ENCODE measurements at places on chromosomes 16 and 17.
A peak's percentile ranks its signal among the peaks of the same experiment; 100 is the strongest.

DNA sequence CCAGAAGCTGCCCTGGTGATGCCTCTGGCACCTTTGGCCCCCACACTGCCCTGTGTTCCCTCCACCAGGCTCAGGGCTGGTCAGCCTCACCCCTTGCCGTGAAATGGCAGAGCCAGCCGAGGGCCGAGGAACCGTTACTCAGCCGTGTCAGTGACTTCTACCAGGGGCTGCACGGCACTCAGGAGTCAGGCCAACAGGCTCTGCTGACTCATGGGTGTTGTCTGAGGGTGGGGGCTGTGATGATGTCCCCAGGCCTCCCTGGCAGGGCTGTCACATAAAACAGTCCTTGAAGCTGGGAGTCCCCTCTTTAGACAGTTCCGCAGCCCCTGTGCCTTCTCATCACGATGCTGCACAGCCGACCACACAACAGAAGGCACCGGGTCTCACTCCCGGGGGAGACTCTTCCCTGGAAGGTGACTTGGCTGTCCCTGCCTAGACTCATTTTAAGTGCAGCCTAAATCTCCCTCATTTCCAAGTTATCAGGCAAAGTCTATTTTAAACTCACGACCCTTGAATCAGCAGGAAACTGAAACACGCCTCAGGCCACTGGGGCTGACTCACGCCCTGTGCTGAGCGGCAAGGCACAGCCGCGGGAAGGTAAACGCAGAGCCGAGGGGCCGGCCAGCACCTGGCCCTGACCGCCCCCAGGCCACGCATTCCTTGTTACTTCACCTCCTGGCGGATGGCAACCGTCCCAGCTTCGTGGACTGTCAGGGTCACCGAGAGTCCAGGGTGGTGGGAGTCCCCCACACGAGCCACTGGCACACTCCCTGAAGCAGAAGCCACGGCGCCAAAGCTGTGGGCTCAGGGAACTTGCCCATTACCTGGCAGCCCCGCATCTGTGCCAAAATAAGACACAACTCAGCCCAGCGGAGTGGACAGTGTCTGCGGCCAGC is 102.6 kb downstream of the ZNF778 start:
- DNase-seq, result peak; percentile 62

- no peak for DNase-seq
These were observed 17.4 kb downstream of the DRC7 start for GRCh38 chr16:57711993-57712392.

DNA sequence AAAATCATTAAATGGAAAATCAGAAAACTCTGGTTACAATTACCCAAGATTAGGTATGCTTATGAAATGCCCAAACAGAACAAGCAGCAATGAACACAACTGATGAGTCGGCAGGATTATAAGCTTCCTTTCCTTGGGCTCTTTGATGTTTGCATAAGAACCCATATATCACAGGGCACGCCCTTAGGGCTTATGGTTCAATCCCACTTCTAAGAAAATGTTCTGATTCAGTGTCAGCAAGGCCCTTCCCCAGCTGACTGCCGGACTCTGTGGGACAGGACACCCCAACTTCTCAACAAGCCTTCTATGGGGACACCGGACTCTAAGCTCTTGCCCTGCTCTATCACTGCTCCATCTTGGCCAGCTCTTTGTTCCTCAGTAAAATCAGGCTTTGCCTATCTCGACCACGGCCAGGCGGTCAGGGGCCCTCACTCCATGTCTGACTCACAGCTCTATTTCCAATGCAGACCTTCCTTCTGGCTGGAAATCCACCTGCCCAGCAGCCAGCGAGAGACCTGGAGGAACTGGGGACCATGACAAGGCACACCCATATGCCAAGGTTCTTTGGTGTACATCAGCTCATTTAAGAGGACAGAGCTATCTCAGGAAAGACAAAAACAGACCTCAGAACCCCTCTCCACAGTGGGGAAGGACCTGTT is 26.8 kb downstream of the LITAFD start:
- no peak for DNase-seq

GRCh38 chr17:45332505-45332904 is 15.7 kb upstream of the MAP3K14 start:
- no peak for DNase-seq

- no peak for DNase-seq
These were observed 7.8 kb downstream of the MYO15B start for GRCh38 chr17:75595284-75595919.

DNA sequence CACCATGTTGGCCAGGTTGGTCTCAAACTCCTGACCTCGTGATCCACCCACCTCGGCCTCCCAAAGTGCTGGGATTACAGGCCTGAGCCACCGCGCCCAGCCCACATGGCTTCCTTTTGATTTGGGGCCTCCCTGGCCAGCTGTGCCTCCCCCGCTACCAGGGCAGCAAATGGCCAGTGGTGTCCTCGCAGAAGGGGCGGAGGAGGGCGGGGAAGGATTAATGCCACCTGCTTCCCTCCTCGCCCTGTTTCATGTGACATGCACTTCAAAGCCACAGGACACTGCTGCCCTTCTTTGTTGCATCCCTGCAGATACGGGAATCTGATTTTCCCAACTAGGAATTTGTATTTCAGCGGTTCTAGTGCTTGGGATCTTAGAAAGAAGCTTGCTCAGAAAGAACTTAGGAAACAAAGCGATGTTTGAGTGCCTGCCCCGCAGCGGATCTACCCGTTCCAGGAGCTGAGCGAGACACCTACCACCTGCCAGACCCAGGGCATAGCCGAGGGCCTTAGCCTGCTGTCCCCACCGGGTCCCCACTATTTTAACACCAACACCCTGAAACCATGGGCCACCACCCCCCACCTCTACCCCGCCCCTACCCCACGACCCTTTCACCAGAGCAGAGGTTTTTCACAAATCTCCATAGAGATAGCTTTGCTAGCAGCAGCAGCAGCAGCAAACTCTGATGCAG is 37.7 kb upstream of the CCDC182 start:
- DNase-seq, result no peak

DNA sequence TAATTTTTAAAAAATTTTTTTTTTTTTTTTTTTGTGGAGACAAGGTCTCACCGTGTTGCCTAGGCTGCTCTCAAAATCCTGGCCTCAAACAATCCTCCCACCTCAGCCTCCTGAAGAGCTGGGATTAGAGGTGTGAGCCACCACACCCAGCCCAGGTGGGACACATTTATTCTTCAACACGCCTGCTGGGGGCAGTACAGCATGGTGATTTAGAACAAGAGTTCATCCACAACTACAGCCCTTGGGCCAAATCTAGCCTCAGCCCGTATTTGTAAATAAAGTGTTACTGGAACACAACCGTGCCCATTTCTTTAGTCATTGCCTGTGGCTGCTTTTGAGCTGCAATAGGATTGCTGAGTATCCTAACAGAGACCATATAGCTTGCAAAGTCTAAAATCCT is 92.8 kb downstream of the KATNIP start:
- no peak for DNase-seq

GRCh38 chr16:55500530-55501011 is 8.3 kb upstream of the LPCAT2 start:
- peak; percentile 60 for DNase-seq

DNA sequence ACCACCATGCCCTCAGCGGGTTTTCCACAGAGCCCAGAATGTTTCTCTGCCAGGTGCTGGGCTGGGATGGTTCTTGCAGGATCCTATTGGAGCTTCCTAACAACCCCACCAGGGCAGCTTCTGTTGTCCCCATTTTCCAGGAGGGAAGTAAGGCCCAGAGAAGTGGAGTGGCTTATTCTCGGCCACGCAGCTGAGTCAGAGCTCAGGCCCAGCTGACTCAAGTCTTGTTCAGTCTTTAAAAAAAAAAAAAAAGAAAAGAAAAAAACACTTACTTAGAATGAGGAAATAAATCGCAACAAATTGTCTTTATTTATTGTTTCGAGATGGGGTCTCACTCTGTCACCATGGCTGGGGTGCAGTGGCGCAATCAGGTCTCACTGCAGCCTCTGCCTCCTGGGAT is 413.0 kb downstream of the CPPED1 start:
- DNase-seq, result peak; percentile 27

DNA sequence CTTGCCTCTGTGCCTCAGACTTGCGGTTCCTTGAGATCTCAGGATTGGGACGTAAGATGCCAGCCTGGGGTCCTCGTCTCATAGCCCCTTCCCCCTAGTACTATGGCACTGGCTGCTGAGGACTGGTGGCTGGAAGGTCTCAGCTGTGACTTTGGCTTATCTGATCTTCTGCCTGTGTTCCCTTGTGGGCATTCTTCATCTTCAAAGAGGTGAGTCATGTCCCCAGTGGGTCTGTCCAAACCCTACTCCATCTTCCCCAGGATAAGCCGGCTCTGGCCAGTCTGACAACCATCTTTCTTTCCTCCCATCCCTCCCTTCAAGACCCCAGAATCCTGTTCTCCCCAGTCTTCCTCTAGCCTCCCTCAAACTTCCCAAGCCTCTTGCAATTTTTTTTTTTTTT is 3.6 kb downstream of the CD19 start:
- no peak for DNase-seq

GRCh38 chr16:84818989-84819643 is 669 bp upstream of the CRISPLD2 start:
- no peak for DNase-seq

DNA sequence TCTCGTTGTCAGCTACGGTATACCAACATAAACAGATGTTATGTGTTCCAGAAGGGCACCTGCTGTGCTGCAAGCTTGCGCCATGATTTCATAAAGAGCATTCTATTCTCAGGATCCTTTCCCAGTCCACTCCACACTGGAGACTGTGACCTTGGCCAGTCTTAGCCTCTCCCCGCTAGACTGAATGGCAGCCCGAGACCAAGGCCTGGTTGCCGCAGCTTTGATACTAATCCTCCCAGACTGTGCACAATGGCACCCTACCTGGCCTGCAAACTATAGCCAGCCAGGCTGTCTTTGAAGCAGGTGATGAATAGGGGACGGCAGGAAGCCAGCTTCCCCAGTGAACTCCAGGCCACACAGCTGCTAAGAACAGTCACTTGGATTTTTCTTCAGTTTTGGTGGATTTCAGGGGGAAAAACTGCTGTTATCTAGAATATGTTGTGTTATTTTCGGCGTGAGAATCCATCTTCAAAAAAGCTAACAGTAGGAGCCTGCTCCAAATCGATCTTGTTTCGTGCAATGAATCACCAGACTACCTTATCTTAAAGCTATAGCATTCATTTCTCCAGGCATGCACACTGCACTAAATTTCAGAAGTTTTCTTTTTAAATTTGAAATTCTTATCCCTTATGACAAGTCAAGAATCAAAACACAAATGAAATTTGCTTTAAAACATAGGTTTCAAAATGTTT is 289.0 kb downstream of the CEP112 start:
- no peak for DNase-seq

DNA sequence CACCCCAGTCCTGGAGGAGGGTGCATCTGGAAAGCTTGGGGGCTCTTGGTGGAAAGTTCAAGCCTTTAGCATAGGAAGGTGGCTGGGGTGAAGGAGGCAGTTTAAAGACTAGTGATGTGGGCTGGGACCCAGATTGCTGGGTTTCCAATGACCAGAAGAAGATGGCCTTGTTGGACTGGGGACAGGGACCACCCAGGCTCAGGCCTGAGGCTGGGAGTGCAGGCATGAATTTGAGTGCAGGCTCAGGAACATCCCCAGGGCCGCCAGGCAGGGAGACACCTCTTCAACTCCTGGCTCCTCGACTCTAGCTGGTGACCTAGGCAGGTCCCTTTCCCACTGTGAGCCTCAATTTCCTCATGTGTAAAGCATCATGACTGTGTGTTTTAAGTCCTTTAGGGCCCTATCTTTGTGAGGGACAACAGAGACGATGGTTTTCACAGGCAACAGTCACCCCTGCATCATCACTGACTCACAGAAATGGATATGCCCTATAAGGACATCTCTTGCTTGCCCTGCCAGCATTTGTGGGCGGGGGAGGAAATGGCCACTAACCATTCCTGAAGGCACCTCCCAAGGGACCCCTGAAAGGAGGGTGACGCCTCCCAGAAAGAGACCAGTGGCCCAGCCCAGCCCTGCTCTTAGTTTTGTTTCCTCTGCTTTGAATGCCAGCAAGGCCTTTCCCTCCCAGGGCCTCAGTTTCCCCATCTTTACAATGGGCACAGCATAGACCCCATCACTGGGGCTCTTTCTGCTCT is 11.1 kb downstream of the NLRC5 start:
- DNase-seq, result peak; percentile 93

DNA sequence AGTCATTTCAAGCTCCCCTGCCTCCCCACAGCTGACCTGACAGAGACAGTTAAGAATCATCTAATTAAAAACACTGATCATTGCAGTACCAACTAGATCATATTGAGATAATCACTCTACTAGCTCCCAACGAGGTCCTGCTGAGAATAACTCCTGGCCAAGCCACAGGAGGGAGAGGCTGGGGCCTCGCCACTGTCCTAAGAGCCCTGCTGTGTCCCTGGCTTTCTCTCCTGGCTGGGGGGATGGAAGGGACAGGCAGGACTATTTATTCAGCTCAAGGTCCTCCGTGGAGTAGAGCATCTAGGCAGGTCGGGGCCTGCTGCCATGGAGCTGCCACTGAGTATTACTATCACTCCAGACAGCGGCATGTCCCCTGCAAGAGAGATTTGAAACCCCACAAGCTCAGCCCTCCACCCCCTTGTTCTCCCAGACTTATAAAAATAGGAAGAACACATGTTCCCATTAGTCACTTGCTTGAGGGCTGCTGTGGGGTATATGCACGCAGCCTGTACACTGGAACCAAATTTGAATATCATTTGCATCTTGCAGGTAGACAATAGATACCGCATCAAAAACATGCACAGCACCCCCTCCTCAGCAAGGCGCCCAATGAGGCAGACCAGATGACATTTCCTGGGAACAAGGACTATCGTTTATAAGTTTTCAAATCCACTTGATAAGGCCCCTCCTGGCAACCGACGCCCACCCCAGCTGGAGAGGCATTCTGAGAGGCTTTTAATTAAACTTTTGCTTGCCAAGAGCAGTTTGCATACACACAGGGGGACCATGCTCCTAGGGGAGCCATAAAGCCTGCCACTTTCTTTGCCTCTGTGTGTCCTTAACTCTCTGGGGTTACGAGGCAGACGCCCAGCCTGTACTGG is 385.2 kb upstream of the ZFHX3 start:
- DNase-seq, result no peak

DNA sequence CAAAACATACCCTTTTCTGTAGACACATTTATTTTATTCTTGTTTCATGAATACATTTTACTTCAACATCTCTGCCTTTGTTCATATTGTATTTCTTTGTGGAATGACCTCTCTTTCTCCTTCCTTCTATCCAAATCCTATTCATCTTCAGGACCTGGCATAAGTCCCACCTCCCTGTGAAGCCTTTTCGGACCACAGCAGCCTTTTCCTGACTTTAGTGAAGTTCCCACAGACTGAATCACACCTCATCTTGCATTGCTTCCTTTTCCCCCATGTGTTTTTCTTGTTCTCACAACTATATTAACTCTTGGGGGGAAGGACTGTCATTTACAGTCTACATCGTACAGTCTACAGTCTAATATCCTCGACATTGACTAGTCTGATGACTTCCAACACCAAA is 58.2 kb downstream of the MFSD11 start:
- peak; percentile 31 for DNase-seq

DNA sequence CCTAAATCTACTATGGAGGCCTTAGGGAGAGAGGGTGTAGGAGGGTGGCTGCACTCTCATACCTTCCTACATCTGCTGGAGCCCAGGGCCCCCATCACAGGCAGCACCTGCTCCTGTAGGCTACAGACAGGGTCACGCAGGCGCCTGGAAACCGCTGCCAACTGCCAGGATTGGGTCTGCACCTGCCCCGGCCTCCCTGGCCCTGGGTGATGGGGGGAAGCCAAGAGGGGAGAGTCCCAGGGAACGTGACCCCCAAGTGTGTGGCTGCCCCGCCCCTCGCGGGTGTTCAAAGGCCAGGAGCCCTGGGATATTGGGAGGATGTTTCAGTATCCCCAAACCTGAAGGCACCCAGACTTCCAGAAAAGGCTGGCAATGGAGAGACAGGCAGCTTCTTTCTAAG is 5.6 kb upstream of the TEX19 start:
- DNase-seq, result no peak
